Nucleus accumbens (tissue), 56 donors: ENCODE measurements at places on chromosomes 11 and 22.

DNA sequence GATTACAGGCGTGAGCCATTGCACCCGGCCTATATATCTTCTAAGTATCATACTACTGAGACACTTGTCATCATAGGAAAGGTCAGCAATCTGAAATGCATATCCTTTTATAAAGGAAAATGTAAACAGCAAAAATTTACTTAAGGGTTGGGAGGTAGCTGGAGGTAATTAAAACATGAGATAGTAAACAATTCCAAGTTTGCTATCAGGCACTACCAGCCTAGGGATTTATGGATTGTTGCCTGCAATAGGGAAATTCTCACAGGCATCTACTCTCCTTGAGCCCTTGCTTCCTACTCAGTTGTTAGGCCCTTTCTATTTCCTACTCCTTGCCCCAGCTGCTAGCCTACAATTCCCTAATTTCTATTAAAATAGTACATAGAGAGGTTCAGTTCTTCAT, 16.1 kb downstream of the PGR start:
- DNase-seq = no peak

- no peak for DNase-seq
Observed at GRCh38 chr11:96023275-96023674, 99.4 kb upstream of the MTMR2 start.

GRCh38 chr22:41446057-41446501, 522 bp downstream of the TOB2 start:
- DNase-seq = peak; percentile 51

- DNase-seq = no peak
Observed at GRCh38 chr11:129861702-129862522, 33.5 kb downstream of the NFRKB start.

- DNase-seq = no peak
Observed at GRCh38 chr11:36374726-36375125, 78.6 kb downstream of the PRR5L start.

DNA sequence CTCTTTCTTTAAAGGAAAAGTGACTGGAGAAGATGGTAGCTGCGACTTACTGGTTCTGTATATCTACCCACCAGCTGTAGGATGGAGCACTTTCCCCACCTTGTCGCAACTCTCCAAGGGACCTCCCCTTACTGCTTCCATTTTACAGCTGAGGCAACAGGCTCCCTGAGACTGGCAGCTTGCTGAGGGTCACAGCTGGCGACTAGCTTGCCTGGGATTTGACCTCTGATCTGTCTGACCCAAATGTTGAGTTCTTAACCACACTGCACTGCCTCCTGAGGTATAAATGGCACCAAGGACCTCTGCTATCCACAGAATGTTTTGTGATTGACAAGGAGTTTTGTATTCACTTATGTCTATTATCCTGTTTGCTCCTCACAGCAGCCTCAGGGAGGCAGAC, 115.0 kb upstream of the NNMT start:
- no peak for DNase-seq

- no peak for DNase-seq
Observed at GRCh38 chr22:36684841-36685240, 18.7 kb downstream of the CACNG2 start.

DNA sequence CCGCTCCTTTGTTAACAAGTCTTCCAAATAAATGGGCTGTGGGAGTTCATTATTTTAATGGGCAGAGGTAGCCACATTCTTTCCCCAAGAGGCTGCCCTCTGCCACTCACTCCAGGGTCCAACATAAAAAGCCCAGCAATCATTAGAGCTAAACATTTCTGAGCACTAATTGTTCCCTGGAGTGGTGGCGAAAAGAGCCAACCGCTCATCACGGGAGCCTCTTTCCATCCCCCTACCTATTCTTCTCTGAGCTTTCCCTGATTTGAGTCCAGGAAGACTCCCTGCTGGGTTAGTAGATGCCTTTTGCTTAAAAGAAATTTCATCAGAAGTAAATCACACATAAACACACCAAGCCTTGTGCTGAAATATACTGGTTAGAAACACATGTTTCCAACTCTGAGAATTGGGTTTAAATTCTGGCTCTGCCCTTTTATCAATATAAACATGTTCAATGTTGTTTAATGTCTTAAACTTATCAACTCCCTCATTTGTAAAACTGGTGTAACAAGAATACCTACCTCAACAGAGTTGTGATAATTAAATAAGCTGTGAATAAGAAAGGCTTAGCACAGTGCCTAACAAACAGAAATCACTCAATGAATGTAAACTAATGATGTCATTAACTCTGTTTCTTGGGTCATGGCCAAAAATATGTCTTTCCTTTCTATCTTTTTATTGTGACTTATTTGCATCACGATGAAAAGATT, at the start of gene OR5A2:
TSS of gene OR5A2 (minus strand) at position 53 of the 707 bp plus-strand sequence. CDS start 3,460 bp downstream, outside the sequence.
- no peak for DNase-seq

DNA sequence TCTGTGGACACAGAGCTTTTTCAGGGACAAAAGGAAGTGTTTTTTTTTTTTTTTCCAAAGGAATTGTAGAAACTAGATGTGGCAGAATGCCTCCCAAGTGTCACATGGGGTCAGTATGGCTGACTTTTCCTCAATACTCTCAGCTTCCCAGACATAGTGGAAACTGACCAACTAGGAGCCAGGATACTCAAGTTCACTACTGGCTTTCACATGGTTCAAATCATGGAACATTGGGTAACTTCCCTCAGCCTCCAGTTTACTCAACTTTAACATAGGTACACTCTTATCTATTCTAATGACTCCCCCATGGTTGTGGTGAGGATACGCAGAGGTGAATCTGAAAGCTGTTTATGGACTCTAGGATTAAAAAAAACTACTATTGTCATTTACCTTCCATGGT, 1.4 kb downstream of the SLC5A1 start:
- DNase-seq = no peak

DNA sequence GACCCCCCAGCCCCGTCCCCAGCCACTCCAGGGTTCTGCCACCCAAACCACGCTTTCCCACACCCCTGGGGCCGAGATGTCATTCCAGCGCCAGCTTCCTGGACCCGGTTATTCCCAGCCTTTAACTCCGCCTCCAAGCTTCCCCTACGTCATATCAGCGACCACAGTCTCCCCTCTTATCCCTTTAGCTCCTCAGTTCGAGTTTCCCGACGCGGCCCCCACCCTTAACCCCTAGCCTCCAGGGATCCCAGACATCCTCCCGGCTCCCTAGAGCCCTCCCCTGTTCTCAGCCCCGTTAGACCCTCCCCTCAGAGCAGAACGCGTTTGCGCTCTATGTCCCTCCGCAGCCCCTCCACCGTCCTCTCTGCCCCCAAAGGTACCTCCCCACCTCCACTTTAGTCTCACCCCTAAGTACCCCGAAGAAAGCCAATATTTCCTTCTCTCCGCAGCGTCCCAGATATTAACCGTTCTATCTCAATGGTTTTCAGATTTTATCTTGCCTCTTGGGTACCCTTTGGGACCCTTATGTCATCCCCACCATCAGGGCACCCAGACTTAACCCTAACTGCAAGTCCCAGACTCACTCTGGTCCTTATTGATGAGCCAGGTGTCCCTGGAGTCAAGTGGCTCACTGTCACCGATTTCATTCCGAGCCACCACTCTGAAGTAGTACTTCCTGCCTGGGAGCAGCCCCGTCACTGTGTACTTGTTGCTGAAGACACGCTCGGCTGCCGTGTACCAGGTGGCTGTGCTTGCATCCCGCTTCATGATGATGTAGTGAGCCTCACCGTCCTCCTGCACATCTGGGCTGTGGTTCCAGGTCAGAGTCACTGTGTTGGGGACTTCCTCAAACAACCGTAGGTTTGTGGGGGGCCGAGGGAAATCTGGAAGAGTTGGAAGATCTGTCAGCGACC, 8.0 kb downstream of the TMEM86A start:
- peak; percentile 24 for DNase-seq

DNA sequence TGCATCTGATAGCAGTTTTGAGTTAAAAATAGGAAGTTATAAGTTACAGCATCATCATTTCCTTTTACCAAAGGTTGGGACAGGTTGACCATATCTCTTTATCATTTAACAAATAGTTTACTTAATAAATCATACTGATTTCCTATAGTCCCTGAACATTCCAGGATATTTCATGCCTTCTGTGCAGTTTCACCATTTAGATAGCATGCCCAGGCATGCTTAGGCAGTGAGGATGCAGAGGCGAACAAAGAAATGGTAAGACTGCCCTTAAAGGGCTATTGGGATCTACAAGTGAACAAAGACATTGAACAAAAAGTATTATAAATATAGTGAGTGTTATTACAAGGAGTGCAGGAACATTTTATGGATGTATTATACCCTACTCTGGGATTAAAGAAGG, 96.4 kb downstream of the PRMT3 start:
- DNase-seq = no peak

DNA sequence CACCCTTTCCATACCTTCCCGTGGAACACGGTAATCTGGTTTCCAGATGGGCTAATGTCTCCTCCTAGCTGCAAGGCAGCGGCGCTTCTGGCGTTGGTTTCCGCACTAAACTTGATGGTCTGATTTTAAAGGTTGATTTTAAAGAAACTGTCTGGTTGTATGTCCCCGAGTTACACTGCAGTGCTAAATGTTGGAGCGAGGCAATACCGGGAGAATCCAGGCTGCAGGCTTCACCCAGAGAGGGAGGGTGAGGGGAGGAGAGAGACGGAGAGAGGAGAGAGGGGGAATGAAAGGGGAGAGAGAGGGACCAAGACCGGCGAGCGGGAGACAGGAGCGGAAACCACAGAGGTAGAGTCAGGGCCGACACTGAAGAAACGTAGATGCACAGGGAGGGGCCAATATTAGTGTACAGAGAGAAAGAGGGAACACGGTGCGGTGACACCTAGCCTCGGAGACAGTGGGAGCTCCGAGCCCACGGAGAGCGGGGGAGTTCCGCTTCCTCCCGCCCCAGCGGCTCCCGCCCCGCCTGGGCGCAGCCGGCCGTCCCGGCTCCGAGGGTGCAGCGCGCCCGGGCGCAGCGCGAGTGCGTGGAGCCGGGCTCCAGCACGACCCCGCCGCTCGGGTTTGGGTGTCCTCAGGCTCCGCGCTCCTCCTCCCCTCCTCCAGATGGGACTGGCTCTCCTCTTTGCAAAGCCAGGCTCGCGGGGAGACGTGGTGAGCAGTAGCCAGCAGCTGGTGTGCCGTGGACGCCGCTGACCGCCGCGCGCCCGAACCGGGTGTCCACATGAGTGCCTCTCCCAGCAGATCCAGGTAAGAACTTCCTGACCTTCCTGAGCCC, 71.9 kb upstream of the GRAMD1B start:
- DNase-seq = peak; percentile 20

- no peak for DNase-seq
Observed at GRCh38 chr11:20584093-20584774, 15.2 kb upstream of the SLC6A5 start.

- no peak for DNase-seq
Observed at GRCh38 chr11:75633409-75634066, 35.3 kb downstream of the MAP6 start.

DNA sequence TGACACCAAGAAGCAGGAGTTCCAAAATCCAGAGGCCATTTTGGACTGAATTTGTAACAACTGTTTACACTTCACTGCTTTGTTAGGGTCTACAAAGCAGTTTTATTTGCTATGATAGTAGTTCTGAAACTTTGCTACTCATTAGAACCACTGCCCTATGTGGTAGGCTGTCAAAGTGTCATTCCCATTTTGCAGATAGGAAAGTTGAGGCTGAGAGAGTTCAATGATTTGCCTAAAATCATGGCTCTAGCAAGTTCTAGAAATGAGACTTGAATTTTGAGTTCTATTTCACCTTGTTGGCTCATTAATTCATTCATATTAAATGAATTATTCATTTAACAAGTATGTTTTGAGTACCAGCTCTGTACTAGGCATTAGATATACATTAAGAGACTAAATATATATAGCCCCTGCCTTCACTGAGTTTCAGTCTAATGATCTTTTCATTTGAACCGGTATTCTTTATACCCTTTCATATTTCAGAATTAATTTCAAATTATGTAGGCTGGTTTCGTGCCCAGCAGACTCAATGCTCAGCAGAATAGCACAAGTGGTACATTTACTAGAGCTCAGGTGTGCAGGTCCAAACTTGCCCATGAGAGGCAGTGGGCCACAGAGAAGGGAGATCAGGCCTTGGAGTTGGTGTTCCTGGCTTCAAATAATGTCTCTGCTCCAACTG, 93.5 kb downstream of the ME3 start:
- DNase-seq = no peak

DNA sequence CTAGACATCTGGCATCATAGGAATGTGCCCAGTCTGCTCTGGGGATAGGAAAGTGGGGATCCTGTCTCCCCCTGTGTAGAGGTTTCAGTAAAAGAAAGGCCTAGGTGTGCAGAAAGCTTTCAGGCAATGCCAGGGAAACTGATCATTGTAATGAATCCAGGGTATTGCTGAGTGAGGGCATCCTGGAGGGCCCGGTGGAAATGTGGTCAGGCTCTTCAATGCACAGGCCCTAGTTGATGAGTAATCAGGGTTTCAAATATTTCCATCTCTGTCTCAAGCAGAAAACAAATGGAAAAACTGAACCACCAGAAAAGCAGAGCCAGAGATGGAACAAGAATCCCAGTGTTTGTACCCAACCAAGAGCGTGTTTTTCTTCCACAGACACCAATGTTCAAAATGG, 2.0 kb downstream of the CD3E start:
- DNase-seq = no peak

- DNase-seq = no peak
Observed at GRCh38 chr22:19517171-19517500, 7.1 kb downstream of the CLDN5 start.

DNA sequence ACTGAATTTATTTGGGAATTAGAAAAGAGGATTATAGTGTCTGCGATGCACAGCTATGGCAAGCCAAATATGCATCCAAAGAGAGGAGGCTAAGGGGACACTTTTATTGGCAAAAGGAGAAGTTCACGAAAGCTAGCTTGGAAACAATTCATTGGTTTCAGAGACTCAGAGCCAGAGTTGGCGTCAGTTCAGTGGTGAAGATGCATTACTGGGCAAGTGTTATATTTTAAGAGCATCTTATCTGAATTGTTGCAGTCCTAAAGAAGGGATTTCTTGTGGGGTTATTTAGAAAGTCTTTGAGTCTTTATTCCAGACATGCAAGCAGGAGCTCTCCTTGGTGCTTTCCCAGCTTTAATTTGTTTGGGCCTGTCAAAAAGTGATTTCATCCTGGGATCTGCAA, 15.0 kb downstream of the CLDN5 start:
- DNase-seq = no peak

DNA sequence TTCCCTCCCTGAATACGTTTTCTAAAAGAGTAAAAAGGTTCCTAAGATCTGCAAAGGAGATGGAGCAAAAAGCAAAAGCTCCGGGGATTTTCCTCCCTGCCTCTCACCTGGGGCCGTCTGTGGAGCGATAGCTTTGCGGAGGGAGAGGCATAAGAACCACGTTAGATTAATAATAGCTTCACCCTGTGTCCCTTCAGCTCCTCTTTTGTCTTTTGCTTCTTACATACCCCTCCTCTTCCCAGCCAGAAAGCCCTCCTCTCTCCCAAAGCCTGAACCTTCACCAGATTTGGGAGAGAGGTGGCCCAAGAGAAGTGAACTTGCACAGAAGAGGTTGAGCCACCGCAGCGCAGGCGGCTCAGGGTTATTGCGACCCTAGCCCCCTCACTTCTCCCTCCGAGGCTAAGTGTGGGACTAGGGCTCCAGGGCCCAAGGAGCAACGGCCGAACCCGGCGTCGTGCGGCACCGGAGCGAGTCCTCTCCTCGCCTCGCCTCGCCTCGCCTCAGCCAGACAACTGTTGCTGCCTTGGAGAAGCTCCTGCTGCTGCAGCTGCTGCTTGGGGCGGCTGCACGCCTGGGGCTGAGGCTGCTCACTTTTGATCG, 97.6 kb upstream of the HSD17B12 start:
- no peak for DNase-seq

GRCh38 chr11:105491394-105491793, 118.5 kb upstream of the GRIA4 start:
- DNase-seq = no peak

GRCh38 chr22:26585104-26585790, 4.7 kb downstream of the TPST2 start:
- DNase-seq = no peak

GRCh38 chr11:84899740-84900139, 727.4 kb downstream of the DLG2 start:
- no peak for DNase-seq
